ENCODE measurements at places on chromosomes 13 and 19. TPM values are rescaled to one million over a fixed set of nuclear protein-coding genes. Genes with fewer than 3 reads are reported as not detected.

Gene SRRM5
- not detected for total RNA-seq

GRCh38 chr13:111252446-111253364, 67.7 kb upstream of the TEX29 start:
- no peak for DNase-seq

DNA sequence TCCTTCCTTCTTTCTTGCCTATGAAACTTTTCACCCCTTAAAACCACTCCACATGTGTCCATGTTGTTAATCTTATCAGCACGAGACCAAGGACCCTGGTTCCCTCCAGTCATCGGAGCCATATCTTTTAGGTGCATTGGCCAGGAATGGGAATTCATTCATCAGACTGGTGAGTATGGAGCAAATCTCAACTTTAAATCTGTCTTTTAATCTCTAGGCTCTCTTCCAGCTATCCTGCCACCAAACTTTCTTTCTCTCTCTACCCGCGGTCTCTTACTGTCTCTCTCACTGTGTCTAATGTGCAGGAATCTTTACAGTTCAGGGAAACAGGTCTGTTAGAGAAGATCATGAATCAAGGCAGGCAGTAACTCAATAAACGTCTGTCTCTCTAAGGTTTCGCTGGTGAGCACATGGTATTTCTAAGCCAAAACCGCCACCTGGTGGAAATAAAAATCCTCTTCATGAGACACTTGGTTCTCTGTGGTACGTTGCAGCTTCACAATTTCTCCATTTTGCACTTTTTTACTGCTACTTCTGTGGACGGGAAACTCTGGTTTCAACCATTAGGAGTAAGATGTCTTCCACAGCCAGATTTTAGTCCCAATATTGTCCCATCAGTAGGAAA, 16.1 kb downstream of the LGALS16 start:
- DNase-seq, result no peak

- DNase-seq, result no peak
Observed at GRCh38 chr19:34368338-34368737, 3.3 kb downstream of the GPI start.

DNA sequence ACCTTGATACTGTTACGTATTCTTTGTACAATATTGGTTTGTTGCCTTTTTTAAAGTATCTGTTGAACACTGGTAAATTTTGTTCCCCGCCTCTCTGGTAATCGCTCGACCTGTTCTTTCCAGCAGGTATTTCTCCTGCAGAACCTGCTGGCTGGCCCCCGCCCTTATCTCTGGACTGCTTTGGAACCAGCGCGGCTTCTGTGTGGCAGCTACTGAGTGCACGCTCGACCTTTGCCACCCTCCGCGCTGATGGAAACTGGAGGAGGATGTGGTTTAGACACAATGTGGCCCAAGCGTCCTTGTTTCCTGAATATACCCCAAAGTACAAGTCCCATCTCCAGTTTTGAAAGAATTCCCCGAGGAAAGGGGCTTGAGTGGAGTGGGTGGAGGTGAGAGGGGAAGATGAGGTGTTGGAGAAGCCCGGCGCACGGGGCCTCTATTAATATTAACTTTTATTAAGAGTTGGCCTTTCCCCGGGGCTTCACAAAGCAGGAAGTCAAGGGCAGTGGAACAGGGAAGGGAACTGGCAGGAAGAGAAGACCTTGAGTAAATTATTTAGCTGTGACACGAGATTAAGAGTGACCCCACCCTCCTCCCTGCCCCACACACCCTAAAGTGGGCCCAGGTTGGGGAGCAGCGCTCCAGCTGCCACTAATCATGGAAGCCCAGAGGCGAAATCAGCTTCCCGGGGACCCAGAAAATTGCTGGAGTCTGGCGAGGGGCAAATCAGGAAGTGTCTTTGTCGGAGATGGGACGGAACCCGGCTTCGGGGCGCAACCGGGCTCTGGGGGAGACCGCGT, 16.0 kb downstream of the CDX2 start:
- DNase-seq, result no peak

DNA sequence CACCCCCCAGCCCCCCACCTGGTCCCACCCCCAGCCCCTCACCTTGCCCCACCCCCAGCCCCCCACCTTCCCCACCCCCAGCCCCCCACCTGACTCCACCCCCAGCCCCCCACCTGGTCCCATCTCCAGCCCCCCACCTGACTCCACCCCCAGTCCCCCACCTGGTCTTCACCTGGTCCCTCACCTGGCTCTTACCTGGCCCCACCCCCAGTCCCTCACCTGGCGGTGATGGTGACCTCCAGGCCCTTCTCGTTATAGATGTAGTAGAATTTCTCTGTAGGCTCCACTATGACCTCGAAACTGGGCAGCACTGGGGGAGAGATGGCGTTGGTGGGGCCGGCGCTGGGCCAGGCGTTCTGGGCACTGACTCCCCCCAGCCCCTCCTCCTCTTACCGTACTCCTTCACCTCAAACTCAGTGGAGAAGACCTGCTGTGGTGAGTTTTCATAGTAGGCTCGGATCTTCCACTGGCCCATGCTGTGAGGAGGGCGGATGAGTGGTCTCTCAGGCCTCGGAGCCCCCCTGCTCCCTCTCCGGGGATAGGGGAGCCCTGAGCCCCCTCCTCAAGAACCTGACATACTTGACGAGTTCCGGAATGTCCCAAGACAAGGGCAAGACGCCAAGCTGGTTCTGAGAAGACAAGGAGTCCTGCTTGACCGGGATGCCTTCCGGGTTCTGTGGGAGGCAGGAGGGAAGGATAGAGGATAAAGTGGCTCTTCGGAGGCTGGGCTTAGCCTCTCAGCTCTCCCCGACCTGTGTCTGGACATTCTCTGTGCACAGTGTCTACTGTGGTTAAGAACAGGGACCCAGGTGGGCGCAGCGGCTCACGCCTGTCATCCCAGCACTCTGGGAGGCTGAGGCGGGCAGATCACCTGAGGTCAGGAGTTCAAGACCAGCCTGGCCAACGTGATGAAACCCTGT, 6.4 kb downstream of the C3 start:
- no peak for DNase-seq

GRCh38 chr13:106710266-106710665, 142.3 kb upstream of the ARGLU1 start:
- DNase-seq, result no peak

- DNase-seq, result no peak
Observed at GRCh38 chr13:49633710-49634109, 5.4 kb downstream of the ARL11 start.

- no peak for DNase-seq
Observed at GRCh38 chr13:104737713-104738112, 1671.5 kb upstream of the SLC10A2 start.

DNA sequence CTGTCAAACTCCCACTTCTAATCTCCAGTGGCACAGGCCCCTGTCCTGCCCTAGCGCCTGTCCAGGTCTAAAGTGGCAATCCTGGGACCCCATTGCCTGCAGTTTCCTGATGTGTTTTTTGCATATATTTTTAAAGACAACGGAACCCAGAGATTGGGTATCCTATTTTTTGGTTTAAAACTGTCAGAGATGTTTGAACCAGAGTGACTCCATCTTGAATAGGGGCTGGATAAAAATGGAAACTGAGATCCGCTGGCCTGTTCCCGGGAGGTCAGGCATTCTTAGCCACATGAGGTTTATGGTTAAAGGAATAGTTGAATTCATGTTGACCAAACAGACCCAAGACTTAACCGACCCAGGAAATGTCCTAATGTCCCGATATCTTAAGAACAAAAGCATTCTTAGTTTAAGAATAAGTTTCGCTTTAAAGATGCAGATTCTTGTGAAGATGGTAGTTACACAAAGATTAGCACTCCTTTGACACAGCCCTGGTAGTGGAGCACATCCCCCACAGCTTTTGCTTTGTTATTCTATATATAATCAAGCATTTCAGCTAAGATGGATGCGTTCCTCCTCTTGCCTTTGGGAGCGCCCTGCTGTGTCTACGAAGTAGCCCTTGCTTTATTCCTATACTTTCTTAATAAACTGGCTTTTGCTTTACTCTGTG, 332.1 kb downstream of the UQCRFS1 start:
- DNase-seq, result no peak

Gene CRB3
- total RNA-seq, result not detected
